Right lobe of liver (tissue), 6 donors: ENCODE measurements at places on chromosomes 1 and 21. TPM values are rescaled to one million over a fixed set of nuclear protein-coding genes. Genes with fewer than 3 reads are reported as not detected.
A peak's percentile ranks its signal among the peaks of the same experiment; 100 is the strongest.

GRCh38 chr1:28359592-28360239, 9.8 kb upstream of the PHACTR4 start:
- no peaks in the 10 kb centered on the region for H3K36me3 ChIP-seq
- H3K4me3 ChIP-seq, result no peak overlapping the region
- no peak overlapping the region for H3K27ac ChIP-seq
- H3K4me1 ChIP-seq, result no peaks in the 10 kb centered on the region
- no peaks in the 10 kb centered on the region for H3K27me3 ChIP-seq
- DNase-seq, result peak; percentile 66

GRCh38 chr1:56584910-56585528, 5.7 kb upstream of the PLPP3 start:
- no peak for DNase-seq
- H3K27ac ChIP-seq, result no peak overlapping the region
- H3K27me3 ChIP-seq, result no peaks in the 10 kb centered on the region
- H3K4me1 ChIP-seq, result no peaks in the 10 kb centered on the region
- no peaks in the 10 kb centered on the region for H3K36me3 ChIP-seq
- H3K4me3 ChIP-seq, result no peak overlapping the region

DNA sequence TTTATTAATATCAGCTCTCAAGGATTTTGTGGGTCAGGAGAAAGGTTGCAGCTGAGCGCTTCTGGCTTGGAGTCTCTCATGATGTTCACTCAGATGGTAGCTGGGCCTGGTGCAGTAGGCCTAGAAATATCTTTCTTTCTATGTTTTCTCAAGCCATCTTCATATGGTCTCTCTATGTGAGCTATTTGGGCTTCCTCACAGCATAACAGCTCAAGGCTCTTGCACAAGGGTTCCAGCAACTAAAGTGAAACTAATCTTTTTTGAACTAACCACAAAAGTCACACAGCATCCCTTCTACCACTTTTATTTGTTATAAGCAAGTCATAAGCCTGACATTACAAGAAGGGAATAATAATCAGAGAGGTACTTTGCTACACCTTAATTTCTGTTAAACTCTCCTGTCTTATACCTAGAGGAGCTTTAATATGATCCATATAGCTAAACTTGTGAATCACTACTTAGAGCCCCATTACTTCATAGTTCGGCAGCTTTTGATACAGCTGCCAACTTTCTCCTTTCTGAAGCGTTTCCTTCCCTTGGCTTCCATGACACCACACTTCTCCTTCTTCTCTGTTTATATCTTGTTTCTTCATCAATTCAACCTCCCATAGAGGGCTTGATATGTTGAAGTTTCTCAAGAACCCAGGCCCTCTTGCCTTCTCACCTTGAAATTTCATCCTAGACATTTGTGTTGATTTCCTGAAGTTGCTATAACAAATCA, 720.2 kb downstream of the LTN1 start:
- H3K4me1 ChIP-seq, result no peaks in the 10 kb centered on the region
- no peaks in the 10 kb centered on the region for H3K27me3 ChIP-seq
- H3K4me3 ChIP-seq, result no peak overlapping the region

GRCh38 chr1:70441392-70442035, 30.4 kb downstream of the CTH start:
- no peaks in the 10 kb centered on the region for H3K27me3 ChIP-seq
- no peak overlapping the region for H3K27ac ChIP-seq
- H3K36me3 ChIP-seq, result no peaks in the 10 kb centered on the region
- no peak overlapping the region for H3K4me3 ChIP-seq

- no peaks in the 10 kb centered on the region for H3K36me3 ChIP-seq
- no peak overlapping the region for H3K4me3 ChIP-seq
- no peaks in the 10 kb centered on the region for H3K27me3 ChIP-seq
Observed at GRCh38 chr21:35578831-35579471, 481.4 kb downstream of the SETD4 start.

- no peaks in the 10 kb centered on the region for H3K36me3 ChIP-seq
- H3K27me3 ChIP-seq, result no peaks in the 10 kb centered on the region
- no peak overlapping the region for H3K4me3 ChIP-seq
- H3K4me1 ChIP-seq, result no peaks in the 10 kb centered on the region
- no peak for DNase-seq
- H3K27ac ChIP-seq, result peak overlapping the region; percentile 45
Observed at GRCh38 chr21:35203093-35203977, 154.2 kb upstream of the RUNX1 start.

DNA sequence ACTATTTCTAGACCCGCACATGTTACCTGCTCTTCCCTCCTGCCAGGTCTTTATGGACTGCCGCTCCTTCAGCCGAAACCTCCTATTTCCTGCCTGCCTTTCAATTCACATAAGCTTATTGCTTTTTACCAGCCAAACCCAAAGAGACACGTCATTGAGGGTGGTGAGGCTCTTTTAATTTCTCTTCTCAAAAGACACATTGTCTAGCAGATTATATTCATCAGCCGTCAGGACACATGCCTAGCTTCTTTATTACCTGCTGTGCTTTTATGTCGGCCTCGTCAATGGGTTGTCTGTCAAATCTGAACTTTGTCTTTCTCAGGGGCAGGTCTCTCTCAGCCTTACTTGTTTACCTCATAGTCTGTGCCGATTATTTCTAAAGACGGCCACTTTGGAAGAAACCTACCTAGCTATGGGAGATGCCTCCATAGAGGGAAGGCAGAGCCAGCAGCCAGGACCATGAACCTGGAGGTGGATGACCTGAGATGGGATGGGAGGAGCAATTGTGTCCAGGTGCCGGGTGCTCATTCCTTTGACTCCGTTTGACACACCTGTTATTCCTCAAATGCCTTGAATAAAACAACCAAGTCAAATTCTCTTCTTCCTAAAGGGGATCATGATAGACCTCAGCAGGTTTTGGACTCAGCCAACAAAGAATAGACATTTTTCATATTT, 42.0 kb downstream of the ZBTB18 start:
- no peak for DNase-seq
- peak overlapping the region; percentile 69 for H3K27ac ChIP-seq
- H3K27me3 ChIP-seq, result no peaks in the 10 kb centered on the region
- H3K36me3 ChIP-seq, result no peaks in the 10 kb centered on the region
- no peaks in the 10 kb centered on the region for H3K4me1 ChIP-seq
- no peak overlapping the region for H3K4me3 ChIP-seq

GRCh38 chr1:9881838-9882249, 28.2 kb downstream of the CTNNBIP1 start:
- H3K4me3 ChIP-seq, result no peak overlapping the region
- H3K27ac ChIP-seq, result no peak overlapping the region
- H3K36me3 ChIP-seq, result no peaks in the 10 kb centered on the region
- no peaks in the 10 kb centered on the region for H3K4me1 ChIP-seq
- H3K27me3 ChIP-seq, result no peaks in the 10 kb centered on the region

- H3K36me3 ChIP-seq, result no peaks in the 10 kb centered on the region
- H3K27me3 ChIP-seq, result no peaks in the 10 kb centered on the region
- no peak for DNase-seq
- no peaks in the 10 kb centered on the region for H3K4me1 ChIP-seq
- no peak overlapping the region for H3K4me3 ChIP-seq
- H3K27ac ChIP-seq, result no peak overlapping the region
Observed at GRCh38 chr1:234361102-234361603, 12.1 kb upstream of the COA6 start.

DNA sequence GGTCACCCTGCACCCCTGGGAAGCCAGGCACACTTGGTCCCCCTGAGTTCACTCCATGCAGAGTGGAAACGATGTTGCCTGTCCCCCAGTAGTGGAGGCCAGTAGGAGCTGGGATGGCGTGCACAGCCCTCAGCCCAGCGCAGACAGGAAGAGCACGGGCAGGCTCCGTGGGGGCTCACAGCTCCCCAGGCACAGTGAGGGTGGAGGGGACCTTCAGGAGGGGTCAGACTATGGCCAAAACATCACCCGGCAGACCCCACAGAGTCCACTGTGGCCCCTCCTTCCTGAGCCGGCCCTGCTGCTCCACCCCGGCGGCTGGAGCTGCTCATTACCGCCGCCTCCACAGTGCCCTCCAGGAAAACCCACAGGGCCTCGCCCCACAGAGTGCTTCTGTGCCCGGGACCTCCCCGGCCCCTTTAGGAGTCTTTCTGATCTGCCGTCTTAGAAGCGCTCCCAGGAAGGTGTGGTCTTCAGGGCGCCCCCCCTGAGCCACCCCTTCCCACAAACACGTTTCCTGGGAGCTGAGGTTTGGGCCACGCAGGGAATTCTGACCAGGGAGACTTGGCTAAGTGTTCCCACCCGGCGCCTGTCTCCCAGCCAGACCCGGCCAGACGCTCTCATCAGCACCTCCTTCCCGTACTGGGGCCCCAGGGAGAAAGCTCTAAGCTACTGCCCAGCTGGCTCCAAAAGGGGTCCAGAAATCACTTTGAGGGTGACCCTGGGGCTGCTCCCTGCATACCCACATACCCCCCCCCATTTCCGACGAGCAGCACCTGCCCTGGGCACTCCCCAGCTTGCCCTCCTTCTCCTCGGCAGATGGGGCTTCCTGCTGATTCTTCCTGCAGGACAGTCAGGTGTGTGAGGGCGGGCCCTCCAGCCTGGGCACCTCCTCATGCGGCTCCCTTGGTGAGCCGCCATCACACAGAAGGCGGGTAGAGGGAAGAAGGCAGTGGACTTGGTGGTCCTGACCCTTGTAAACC, 38.8 kb downstream of the RIPK4 start:
- H3K4me1 ChIP-seq, result no peaks in the 10 kb centered on the region
- H3K4me3 ChIP-seq, result no peak overlapping the region
- H3K27ac ChIP-seq, result no peak overlapping the region
- H3K36me3 ChIP-seq, result no peaks in the 10 kb centered on the region
- DNase-seq, result no peak
- H3K27me3 ChIP-seq, result no peaks in the 10 kb centered on the region

- H3K36me3 ChIP-seq, result no peaks in the 10 kb centered on the region
- no peaks in the 10 kb centered on the region for H3K4me1 ChIP-seq
- no peak for DNase-seq
- no peak overlapping the region for H3K27ac ChIP-seq
Observed at GRCh38 chr21:23968722-23969647, 1638.3 kb downstream of the MRPL39 start.

GRCh38 chr1:100322436-100323211, 29.7 kb upstream of the CDC14A start:
- DNase-seq, result no peak
- H3K4me1 ChIP-seq, result peaks cover 16% of the 10 kb centered on the region
- H3K27me3 ChIP-seq, result no peaks in the 10 kb centered on the region
- no peak overlapping the region for H3K27ac ChIP-seq

GRCh38 chr1:5502311-5503194, 489.7 kb downstream of the NPHP4 start:
- no peak overlapping the region for H3K4me3 ChIP-seq
- no peak for DNase-seq
- no peaks in the 10 kb centered on the region for H3K4me1 ChIP-seq
- H3K27ac ChIP-seq, result no peak overlapping the region

DNA sequence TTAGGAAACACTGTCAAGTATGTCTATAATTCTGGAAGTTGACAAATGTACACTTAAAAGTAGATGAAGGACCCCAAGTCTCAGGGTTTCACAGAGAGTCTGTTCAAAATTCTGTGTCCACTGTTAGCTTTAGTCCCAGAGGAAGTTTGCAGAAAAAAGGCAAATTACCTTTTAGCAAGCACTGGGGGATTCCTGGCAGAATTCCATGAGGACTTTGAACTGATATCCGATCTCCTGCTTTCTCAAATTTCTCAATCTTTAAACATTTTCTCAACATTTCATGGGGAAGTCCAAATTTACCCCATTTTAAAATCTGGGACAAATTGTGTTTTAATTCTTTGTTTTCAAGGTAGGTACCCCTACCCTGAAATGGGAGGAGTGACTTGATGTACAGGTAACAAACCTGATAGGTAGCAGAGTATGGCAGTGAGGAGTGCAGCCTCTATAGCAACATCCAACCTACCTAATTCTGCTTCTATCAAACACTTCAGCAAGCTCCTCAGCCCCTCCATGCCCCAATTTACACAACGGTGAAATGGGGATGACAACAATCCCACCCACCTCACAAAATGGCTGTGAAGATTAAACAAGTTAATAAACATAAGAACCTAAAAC, 344.9 kb downstream of the OMA1 start:
- DNase-seq, result no peak
- H3K27ac ChIP-seq, result peak overlapping the region; percentile 16
- no peaks in the 10 kb centered on the region for H3K36me3 ChIP-seq
- H3K4me3 ChIP-seq, result no peak overlapping the region
- H3K27me3 ChIP-seq, result no peaks in the 10 kb centered on the region

DNA sequence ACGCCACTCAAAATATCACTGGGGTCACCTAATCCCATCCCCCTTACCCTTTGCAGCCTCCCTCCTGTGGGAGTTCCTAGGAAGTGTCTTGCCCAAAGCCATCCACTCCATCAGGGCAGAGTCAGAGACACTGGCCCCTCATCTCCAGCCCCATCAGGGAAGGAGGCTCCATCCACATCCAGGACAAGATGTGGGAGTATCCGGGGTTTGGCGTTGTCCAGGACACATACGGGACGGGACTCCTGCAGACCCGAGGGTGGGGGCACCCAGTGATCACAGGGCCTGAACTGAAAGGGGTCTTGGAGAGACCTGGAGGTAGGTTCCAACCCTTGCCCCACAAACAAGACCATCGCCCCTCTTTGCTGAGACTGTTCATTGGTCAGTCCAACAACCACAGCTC, 348.2 kb downstream of the MATN1 start:
- H3K36me3 ChIP-seq, result no peaks in the 10 kb centered on the region
- H3K4me3 ChIP-seq, result no peak overlapping the region
- no peak for DNase-seq
- H3K27me3 ChIP-seq, result no peaks in the 10 kb centered on the region
- H3K4me1 ChIP-seq, result no peaks in the 10 kb centered on the region

DNA sequence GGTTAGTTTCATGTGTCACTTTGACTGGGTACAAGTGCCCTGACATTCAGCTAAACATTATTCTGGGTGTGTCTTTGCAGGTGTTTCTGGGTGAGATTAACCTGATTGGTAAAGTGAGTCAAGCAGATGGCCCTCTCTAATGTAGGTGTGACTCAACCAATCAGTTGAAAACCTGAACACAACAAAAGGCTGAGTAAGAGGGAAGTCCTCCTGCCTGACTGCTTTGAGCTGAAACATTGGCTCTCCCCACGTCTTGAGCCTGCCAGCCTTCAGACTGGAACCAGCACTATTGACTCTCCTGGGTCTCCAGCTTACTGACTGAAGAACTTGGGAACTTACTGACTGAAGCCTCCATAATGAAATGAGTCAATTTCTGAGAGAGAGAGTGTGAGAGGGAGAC, 70.0 kb upstream of the C21orf91 start:
- H3K36me3 ChIP-seq, result no peaks in the 10 kb centered on the region
- no peaks in the 10 kb centered on the region for H3K4me1 ChIP-seq
- H3K27me3 ChIP-seq, result no peaks in the 10 kb centered on the region
- H3K4me3 ChIP-seq, result no peak overlapping the region
- no peak overlapping the region for H3K27ac ChIP-seq

GRCh38 chr1:207822124-207822601, 70.3 kb downstream of the CD46 start:
- H3K4me3 ChIP-seq, result peak overlapping the region; percentile 66
- peak overlapping the region; percentile 99 for H3K27ac ChIP-seq
- H3K4me1 ChIP-seq, result peaks cover 74% of the 10 kb centered on the region
- peaks cover 29% of the 10 kb centered on the region for H3K36me3 ChIP-seq
- no peak for DNase-seq

GRCh38 chr1:190172651-190173430, 304.8 kb downstream of the BRINP3 start:
- H3K27ac ChIP-seq, result no peak overlapping the region
- no peaks in the 10 kb centered on the region for H3K27me3 ChIP-seq
- no peaks in the 10 kb centered on the region for H3K36me3 ChIP-seq
- DNase-seq, result no peak
- H3K4me3 ChIP-seq, result no peak overlapping the region

GRCh38 chr1:147673406-147673805, 3.1 kb upstream of the ACP6 start:
- no peaks in the 10 kb centered on the region for H3K27me3 ChIP-seq
- H3K36me3 ChIP-seq, result no peaks in the 10 kb centered on the region
- H3K27ac ChIP-seq, result no peak overlapping the region
- peaks cover 8% of the 10 kb centered on the region for H3K4me1 ChIP-seq
- DNase-seq, result no peak

PLD5 gene
- 0.26 TPM for total RNA-seq

ACTL8 gene
- not detected for total RNA-seq

LCE6A gene
- total RNA-seq, result not detected

BRDT gene
- total RNA-seq, result not detected

CNIH3 gene
- 0.43 TPM for total RNA-seq
